T1000 (cell line): ENCODE measurements at places on chromosomes 5 and 9.

- DNase-seq = no peak
Measured at GRCh38 chr5:150644058-150644457, 3.6 kb downstream of the SYNPO start.

- no peak for DNase-seq
Measured at GRCh38 chr5:149935431-149935901, 9.1 kb downstream of the PDE6A start.

GRCh38 chr9:114155995-114156656 is 789 bp downstream of the COL27A1 start:
- peak; percentile 35 for DNase-seq

- DNase-seq = no peak
Measured at GRCh38 chr5:176573564-176574296, 24.6 kb downstream of the CDHR2 start.

DNA sequence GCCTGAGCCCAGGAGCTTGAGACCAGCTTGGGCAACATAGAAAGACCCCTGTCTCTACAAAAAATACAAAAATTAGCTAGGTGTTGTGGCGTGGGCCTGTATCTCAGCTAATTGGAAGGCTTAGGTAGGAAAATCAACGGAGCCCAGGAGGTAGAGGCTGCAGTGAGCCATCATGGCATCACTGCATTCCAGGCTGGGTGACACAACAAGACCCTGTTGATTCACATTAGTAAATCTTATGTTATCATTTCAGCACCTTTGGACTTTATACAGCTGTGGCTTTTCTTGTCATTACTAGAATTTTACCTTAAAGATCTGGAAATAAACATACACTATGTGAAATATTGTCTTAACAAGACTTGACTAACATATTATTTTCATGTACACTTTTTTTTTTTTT is 185.0 kb downstream of the ZNF608 start:
- DNase-seq = no peak

GRCh38 chr9:82991671-82992070 is 71.3 kb downstream of the RASEF start:
- no peak for DNase-seq

DNA sequence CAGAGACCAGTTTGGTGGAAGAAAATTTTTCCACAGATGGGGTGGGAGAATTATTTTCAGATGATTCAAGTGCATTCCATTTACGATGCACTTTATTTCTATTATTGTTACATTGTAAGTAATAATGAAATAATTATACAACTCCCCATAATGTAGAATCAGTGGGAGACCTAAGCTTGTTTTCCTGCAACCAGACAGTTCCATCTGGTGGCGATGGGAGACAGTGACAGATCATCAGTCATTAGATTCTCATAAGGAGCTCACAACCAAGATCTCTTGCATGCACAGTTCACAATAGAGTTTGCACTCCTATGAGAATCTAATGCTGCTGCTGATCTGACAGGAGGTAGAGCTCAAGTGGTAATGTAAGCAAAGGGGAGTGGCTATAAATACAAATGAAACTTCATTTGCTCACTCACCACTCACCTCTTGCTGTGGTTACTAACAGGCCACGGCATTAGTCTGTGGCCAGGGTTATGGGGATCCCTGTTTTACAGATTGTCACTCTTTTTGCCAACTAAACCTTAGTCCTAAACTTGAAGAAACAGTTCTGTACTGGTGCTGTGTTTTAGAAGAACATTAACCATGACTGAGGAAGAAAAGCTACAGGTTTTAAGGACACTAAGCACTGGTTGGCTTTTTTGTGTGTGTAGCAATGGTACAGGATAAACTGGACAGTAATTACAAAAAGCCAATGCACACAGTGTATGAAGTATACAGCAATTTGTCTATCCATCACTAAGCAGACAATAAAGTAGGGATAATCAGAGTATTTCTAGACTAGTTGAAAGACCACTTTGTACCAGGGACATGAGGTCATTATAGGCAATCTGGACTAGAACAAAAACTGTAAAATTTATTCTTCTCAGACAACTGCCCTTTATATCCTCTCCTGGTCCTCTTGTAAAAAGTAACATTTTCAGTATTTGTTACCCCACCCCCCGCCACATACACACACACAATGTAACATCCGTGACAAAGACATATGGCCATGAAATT is 9.9 kb downstream of the TMEM232 start:
- DNase-seq = no peak

- DNase-seq = no peak
Measured at GRCh38 chr9:78932849-78933627, 636.1 kb downstream of the PSAT1 start.

GRCh38 chr9:104319685-104320084 is 184.4 kb upstream of the OR13F1 start:
- no peak for DNase-seq

GRCh38 chr9:112316258-112316943 is 17.0 kb downstream of the PTBP3 start:
- no peak for DNase-seq

DNA sequence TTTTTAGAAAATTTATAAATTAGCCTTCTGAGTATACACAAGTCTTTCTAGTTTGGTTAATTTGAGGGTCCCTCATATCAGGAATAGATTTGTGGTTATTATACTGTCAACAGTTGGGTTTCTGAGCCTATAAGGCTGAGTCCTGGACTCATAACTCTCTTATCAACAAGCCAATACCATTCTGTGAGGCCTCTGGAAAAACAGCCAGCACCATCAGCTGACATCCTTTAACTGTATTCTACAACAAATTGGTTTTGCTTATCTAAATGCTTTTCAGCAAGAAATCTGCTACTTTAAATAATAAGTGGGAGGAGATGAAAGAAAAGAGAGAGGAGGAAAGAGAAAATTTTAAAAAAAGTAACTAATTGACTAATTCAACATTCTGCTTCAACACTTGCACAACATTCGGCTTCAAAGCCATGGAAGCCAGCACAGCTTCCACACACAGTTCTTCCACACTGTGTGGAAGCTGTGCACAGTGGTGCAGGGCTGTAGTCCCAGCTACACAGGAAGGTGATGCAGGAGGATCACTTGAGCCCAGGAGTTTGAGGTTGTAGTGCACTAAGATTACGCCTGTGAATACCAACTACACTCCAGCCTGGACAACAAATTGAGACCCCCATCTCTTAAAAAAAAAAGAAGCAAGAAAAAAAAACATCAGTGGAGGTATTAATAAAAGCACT is 84.5 kb downstream of the UBAP2 start:
- no peak for DNase-seq

- DNase-seq = no peak
Measured at GRCh38 chr5:135455876-135456237, 3.7 kb upstream of the TIFAB start.
